Progenitor cell of endocrine pancreas (in vitro differentiated cells): ENCODE measurements at places on chromosomes 11 and 22.

- no peak for DNase-seq
Measured at GRCh38 chr22:45757068-45757467, 85.4 kb downstream of the ATXN10 start.

GRCh38 chr11:111137846-111138245 lies 107.7 kb upstream of the POU2AF2 start:
- no peak for DNase-seq

- DNase-seq: no peak
Measured at GRCh38 chr22:49583886-49584505, 243.7 kb downstream of the BRD1 start.

- DNase-seq: peak; percentile 45
Measured at GRCh38 chr11:46537537-46538295, 56.1 kb downstream of the AMBRA1 start.

DNA sequence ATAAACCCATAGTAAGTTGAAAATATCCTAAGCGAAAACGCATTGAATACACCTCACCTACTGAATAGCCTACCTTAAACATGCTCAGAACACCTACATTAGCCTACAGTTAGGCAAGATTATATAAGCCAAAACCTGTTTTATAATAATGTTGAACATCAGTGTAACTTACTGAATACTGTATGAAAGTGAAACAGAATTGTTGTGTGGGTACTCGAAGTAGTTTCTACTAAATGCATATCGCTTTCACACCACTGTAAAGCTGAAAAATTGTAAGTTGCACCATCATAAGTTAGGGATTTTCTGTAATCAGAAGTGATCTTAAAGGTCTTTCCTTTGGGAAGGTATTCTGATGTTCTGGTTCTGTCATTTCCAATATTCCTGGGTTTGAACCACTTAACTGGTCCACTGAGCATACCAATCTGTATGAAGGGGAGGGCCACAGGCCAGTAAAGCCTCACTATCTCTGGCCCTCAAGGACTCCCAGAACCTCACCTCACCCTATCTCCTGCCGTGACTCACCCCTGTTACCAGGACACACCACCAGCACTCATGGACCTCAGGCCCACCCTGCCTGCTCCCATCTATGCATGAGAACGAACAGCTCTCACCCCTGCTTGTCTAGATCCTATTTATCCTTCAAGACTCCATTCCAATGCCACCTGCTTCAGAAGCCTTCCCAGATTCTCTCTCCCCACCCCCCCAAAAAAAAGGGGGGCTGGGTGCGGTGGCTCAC lies 70.0 kb downstream of the NAT10 start:
- no peak for DNase-seq

- DNase-seq: no peak
Measured at GRCh38 chr11:10655227-10655626, 38.3 kb downstream of the IRAG1 start.

DNA sequence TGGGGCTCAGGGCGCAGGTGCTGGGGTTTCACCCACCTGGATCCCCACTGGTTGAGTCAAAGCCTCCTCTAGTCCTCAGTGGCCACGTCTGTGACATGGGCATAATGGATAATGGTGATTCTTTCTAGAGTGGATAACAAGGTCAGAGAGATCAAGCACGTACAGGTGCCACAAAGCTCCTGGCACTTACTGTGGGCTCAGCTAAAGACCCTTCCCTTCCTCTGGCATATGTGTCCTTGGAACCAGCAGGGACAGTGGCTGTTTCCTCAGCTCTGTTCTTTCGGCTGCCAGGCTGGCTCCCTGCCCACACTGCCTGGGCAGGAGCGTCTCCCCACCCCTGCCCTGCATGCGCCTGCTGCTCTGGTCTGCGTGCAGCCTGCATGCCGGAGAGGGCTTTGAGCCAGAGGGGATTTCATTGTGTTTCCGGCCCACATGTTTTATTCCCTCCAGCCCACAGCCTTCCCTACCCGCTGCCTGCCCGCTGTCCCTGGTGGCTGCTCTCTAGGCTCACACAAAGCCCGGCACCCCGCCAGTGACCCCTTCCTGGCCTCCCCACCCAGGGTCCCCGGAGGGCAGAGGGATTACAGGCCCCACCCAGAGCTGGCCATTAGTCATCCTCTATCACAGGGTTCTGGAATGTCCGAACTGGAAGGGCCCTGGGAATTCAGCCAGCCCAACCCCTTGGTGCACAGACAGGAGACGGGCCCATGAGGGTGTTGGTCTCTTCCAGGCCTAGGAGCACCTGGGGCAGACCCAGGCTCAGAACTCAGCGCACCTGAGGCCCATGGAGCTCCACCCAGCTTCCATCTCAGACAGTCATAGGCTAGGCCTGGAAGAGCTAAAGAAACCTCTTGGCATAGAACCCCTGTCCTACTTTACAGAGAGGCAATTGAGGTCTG lies 55.3 kb upstream of the GCAT start:
- DNase-seq: peak; percentile 42

DNA sequence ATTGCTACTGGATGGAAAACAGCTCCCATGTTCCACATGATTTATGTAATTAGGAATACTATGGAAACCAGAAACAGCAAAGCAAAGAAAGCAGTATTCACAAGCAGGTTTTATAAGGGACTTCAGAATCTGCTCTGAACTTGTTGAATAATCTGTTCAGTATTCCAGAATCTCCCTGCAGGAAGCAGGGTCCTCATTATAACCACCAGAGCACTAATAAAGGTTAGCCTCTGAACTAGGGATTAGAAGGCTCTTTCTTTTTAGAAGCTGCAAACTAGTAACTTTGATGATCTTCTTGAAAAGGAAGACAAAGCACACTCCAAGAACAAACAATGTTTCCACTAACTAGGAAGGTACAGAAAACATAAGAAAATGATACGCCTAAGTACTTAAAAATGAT lies 125.8 kb downstream of the DCDC1 start:
- DNase-seq: no peak

DNA sequence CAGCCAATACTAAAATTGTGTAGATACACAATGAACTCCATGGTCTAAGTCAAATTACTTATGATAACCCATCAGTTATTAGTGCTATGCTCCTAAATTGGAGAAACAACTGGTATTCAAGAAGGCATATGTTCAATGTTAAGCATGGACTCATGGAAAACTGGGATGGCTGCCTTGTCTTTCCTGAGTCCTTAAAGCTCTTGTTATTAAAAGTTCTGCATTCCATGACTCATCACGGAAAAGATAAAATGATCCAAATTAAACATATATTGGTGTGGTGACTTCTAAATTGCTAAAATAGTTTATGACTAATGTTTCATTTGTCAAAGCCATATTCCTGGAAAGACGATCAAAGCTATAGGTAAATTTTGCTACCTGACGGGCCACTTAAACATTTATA lies 9.4 kb upstream of the EI24 start:
- DNase-seq: no peak

DNA sequence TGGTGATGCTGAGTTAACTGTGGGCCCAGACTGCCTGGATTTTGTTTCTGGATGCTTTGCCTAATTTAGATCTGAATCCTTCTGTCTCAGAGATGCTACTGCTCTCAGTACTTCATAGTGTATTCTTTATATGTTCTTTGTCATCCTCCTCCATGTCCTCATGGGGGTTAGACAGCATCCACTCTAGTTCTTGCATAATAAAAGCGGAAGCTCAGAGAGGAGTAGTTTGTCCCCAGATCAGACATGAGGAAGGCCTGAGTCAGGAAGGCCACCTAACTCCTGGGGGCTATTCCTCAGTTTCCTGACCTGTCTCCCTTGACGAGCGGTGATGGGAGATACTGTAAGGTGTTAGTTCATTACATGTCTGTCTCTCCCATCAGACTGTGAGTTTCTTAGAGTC lies 90.2 kb downstream of the SCN3B start:
- no peak for DNase-seq

GRCh38 chr11:115166820-115167219 lies 337.4 kb downstream of the CADM1 start:
- no peak for DNase-seq

- DNase-seq: no peak
Measured at GRCh38 chr11:27945348-27945747, 162.6 kb downstream of the KIF18A start.

- peak; percentile 33 for DNase-seq
Measured at GRCh38 chr11:119093942-119094815, 7.5 kb downstream of the DPAGT1 start.

- DNase-seq: no peak
Measured at GRCh38 chr11:35750981-35751663, 88.5 kb downstream of the TRIM44 start.

GRCh38 chr22:41499624-41500280 lies 30.8 kb downstream of the ACO2 start:
- no peak for DNase-seq

DNA sequence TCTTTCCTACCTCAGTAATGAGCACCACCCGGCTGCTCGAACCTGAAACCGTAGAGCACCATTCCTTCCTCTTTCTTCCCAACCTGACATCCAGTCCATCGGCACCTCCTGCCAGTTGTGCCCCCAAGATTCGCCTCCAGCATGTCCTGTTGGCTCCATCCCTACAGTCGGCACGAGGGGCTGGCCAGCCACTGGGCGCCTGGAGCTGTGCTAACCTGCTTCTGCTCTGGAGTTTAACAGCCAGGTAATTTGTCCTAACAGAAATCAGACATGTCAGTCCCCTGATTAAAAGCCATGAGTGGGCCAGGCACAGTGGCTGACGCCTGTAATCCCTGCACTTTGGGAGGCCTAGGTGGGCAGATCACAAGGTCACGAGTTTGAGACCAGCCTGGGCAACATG lies 16.8 kb downstream of the FDX1 start:
- no peak for DNase-seq

- no peak for DNase-seq
Measured at GRCh38 chr11:76302996-76303395, 77.9 kb downstream of the THAP12 start.

DNA sequence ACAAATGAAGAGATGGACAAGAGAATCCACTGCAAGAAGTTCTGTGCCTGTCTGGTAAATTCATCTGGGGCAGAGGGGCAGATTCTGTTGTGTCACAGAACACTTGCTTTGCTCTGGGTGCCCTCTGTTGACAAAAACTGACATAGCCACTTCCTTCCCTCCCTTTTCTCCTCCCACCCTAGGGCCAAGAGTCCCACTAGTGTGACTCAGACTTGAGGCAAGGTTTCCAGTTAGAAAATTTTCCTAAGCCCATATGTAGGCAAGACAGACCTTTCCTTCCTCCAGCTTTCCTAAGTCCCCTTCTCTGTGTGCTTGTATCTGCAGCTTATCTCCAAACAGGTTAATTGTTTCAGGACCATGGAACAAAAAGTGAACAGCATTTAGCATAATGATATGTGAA lies 106.8 kb downstream of the RBFOX2 start:
- DNase-seq: no peak

- peak; percentile 54 for DNase-seq
Measured at GRCh38 chr11:71342951-71343827, 90.8 kb upstream of the SHANK2 start.

DNA sequence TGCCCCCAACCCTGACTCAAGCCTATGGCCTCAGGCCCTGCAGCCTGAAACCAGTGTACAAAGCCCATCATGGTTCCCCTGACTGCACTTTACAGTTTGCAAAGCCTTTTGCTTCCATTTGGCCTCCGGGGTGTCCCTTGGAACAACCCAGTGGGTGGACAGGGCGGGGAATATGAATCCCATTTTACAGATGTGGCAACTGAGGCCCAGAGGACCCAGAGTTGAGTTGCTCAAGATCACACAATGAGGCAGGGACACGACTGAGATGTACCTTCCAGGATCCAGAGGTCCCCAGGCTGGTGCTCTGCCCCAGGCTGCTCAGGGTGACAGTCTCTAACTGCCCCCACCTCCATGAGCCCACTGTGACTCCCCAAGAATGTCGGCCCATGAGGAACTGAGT lies 5.4 kb upstream of the POLDIP3 start:
- no peak for DNase-seq

- no peak for DNase-seq
Measured at GRCh38 chr11:130644187-130644586, 195.7 kb downstream of the ADAMTS15 start.
